ENCODE measurements at places on chromosomes 2 and 18.

GRCh38 chr2:61288070-61288841, 126.3 kb downstream of the C2orf74 start:
- DNase-seq, result no peak

GRCh38 chr2:195300631-195301030, 356.4 kb upstream of the SLC39A10 start:
- DNase-seq, result no peak

DNA sequence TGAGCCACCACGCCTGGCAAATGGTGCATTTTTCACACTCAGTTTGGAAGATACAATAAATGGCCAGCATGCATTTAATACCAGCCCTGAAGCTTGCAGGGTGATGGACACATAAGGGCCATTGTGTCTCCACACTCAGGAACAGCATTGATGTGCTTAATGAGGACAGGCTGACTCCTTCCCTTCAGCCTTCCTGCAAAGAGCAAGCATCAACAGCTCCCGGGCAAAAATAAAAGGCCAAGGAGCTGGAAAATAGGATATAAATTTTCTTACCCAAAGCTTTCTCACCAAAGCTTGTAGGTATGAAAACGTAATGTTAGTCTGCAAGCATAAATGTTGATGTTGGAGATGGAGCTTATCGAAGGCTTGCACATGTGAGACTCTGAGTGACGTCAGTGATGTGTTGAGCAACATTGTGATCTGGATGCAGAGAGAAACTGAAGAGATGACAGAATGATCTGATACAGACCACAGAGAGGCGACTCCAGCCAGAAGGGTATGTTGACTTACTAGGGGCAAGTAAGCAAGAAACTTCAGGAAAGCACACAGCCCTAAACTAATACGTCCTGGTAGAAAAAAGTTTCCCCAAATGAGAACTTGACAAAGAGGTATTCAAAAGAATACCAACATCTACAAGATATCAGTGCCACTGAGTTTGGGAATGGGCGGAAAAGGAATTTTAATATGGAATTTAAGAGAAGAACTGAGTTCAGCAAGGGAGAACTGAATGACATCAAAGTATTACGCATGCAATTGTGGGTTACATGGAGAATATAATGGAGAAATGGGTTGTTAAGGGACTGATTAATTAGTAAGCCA, 256.5 kb downstream of the TGIF1 start:
- DNase-seq, result no peak

- no peak for DNase-seq
Observed at GRCh38 chr2:32688541-32688940, 60.7 kb downstream of the TTC27 start.

Measured in PC-9 (cell line).